CD4-positive, alpha-beta T cell (primary cell): ENCODE measurements at places on chromosomes 5 and 9. TPM values are rescaled to one million over a fixed set of nuclear protein-coding genes. Genes with fewer than 3 reads are reported as not detected.

GRCh38 chr9:5842929-5843793 is 10.2 kb upstream of the ERMP1 start:
- DNase-seq: no peak

DNA sequence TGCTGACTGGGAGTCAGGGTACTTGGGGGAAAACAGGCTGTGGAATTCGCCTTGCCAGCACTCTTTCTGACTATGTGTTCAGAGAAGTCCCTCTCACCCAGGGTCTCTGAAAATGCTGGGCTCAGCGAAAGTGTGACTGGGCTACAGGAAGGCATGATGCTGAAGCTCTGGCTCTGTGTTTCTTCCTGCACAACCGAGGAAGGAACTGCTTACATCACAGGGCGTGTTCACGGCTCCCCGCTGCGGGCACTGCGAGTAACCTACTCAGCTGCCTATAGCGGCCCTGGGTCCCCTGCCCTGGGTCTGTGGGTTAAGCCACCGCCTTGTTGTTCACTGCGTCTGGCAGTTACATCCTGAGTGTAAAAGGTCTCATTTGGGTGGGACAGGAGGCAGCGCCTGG is 222.4 kb upstream of the IRX4 start:
- DNase-seq: no peak

- no peak for DNase-seq
These were observed 54.7 kb upstream of the SNX2 start for GRCh38 chr5:122719991-122720746.

- DNase-seq: no peak
These were observed 22.8 kb downstream of the FPGS start for GRCh38 chr9:127825319-127826051.

GRCh38 chr5:28275931-28276330 is 1237.5 kb upstream of the CDH9 start:
- no peak for DNase-seq

- no peak for DNase-seq
These were observed 25.1 kb downstream of the SLC44A1 start for GRCh38 chr9:105269593-105269992.

DNA sequence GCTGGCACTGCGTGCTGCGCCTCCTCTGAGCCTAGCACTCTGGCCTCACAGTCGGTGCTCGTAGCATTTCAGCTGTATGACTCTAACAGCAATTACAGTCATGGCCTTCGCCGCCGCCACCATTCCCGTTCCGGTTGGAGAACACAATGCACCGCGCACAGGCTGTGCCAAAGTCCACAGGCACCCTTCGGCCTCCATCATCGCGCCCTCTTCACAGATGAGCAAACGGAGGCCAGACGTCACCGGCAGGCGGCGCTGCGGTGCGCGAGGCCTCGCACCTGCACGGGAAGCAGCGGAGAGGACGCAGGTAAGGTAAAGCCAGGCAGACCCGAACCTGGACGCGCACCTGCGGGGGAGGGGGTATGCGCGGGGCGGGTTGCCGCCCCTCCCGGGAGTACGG is 128.9 kb downstream of the BARX1 start:
- peak; percentile 44 for DNase-seq

DNA sequence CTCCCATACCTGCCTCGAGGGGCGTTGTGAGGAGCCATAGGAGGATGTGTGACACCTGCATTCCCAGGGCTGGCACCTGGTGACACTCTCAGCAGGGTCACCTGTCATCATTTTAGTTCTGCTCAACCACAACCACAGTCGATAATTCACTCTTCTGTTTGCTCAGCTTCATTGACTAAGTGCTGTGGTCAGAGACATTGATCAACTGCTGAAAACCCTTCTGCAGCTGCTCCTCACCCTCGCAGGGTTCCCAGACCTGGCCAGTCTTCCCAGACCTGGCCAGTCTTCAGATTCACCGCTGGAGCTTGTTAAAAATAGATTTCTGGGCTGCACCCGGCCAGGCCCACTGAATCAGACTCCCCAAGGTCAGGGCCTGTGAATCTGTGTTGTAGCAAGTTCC is 92.8 kb downstream of the MVB12B start:
- DNase-seq: no peak

- DNase-seq: no peak
These were observed 11.5 kb upstream of the BOD1 start for GRCh38 chr5:173627860-173628392.

DNA sequence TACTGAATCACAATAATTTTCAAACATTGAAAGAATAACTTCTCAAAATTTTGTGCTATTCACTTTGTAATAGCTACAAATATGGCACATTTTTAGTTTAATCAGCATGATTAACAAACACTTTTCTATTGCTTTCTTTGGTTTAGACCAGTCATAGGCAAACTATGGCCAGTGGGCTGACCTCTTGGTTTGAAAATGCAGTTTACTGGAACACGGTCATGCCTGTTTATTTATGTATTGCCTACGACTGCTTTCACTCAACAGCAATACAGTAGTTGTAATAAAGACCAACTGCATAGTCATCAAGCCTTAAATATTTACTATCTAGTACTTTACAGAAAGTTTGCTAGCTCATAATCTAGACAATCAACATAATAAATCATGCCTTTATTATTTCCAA is 810.8 kb downstream of the TLE1 start:
- DNase-seq: no peak

DNA sequence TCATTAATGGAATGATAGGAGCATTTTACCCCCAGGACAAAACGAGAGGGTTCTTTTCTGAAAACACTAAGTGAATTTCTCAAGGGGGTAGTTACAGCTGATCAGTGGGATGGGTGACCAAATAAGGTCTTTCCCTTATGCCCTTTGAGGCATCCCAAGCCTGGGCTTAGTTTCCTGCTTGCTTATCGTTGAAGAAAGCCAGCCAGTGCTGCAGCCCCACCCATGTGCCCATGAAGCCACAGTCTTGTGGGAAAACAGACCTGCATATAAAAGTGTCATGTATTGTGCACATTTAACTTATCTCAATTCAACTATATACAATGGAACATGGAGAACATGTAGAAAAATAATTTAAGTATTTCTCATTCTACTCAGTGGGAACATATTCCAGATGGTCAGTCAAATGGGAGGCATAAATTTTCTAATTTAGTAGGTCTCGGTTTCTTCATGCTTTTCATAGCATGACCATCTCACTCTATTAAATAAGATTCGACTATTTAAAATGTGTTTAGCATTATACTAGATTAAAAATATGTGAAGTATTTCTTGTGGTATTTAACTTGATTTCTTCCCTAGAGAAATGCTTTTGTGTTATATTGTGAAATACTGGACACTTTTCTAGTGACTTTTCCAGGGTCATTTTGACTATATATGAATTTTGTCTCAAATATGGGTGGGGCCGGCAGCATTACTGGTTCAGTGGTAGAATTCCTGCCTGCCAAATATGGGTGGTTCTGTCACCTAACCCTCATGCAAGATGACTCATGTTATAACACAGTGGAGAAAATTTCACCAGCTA is 189.7 kb upstream of the SGCD start:
- DNase-seq: no peak

- no peak for DNase-seq
These were observed 47.4 kb downstream of the SPEF2 start for GRCh38 chr5:35665096-35665495.

DNA sequence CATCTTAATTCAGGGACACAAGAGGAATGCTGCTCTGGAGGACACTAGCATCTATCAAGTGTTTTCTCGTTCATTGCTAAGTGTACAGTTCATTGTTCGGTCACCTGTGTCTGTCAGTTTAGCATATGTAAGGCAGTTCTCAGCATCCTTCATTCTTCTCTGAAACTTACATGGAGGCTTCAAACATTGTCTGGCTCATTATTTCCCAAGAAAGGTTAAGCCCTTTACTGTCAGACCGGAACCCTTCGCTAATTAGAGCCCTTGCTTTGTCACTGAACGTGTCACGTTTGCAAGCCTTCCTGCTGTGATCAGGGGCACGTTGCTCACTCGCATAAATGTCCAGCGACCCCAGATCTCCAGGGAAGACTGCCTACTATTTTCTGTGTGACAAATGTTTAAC is 62.3 kb upstream of the RIOK2 start:
- no peak for DNase-seq

Gene UGT3A1
- not detected for total RNA-seq
